Activated naive CD4-positive, alpha-beta T cell treated with anti-CD3 and anti-CD28 coated beads, Interleukin-2, amount 50 U/mL, for 16 hours (primary cell): ENCODE measurements at places on chromosomes 13 and 19.

GRCh38 chr13:109211616-109212015 lies 574.8 kb downstream of the IRS2 start:
- DNase-seq = no peak

DNA sequence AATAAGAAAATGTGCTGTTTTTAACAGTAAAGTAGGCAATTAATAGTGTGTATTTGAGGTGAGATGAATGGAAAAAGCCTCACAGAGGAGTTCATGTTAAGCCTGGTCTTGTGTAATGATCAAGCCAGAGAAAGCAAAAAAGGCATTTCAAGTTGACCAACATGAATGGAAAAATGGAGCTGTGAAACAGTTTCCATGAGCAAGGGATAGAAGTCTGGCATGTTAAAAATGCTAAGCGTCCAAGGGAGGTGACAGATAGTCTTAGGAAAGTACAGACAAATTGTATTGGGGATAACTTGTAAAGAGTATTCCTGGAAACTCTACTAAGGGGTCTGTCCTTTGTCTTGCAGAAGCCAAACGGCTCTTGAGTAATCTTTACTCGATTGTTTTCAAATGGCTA lies 506.8 kb upstream of the ATXN8OS start:
- DNase-seq = no peak

DNA sequence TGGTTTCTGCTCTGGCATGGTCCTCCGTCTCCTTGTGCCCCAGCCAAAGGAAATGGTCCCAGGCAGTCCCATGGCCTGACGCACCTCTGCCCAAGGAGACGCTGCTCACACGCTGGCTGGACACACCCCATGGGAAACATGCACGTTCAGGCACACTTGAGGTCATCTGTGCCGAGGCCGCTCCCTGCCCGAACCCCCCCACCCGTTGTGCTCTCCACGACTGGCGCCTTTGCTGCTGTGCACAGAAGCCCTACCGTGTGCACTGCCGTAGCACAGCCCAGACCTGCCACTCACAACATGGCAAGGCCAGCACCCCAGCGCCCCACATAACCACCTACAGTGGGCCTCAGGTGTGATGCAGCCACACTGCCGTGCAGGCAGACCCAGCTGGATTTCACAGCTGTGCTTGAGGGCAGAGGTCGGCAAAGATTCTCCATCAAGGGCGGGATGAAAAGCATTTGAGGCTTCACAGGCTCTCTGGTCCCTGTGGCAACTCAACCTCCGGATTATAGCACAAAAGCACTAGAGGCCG lies 65.7 kb downstream of the SPACA7 start:
- no peak for DNase-seq

DNA sequence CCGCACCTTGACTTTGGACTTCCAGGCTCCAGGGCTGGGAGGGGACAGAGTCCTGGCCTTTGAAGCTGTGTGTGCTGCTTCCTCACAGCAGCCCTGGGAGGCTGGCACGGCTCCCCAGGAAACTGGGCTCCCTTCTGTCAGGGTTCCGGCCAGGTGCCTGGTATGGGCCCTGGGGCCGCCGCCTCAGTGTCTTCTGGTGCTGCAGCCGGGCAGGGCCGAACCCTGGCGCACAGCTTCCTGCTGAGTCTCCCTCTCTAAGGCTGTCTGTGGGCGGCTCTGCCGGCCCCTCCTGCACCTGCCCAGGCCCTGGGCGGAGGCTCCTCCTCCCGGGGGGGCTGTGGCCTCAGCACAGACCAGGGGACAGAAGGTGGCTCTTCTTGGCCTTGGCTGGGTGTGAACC lies 32.4 kb downstream of the GPX4 start:
- DNase-seq = no peak

DNA sequence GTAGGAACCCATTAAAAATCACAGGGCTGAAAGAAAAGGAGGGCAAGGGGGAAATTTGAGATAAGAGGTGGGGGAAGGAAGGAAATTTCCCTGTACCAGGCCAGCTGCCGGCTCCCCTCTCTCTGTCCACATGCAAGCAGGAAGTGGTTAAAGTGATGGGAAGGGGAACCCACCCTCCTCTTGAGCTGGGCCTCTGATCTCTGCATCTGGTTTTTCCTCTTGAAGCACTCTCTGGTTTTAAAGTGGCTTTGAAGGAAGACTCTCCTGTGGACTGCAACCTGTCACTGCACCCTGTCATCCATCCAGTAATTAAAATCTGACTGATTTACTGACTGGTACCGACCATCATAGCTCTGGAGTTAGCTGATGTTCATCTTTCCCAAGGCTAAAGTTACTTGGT lies 239.6 kb downstream of the TSHZ3 start:
- DNase-seq = no peak

GRCh38 chr19:44570984-44571684 lies 41.7 kb upstream of the CEACAM20 start:
- peak; percentile 44 for DNase-seq
